Vagina (tissue), 2 donors: ENCODE measurements at places on chromosomes 5 and 9.

DNA sequence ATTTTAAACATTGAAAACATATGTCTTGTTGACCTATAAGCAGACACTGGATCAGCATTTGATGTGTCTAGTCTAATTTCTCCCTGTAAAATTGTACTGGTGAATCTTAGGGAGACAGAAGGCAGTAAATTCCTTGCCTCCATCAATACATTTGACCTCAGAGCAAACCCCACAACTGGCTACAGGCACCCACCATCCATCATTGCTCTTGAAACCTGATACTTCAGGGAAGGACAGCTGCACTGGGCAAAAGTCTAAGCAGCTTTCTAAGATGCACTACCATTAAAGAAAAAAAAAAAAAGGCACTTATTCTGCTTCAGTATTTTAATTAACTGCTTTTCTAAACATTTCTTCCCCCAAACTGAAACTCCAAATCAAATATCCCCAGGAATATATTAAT, 1051.3 kb upstream of the DMAC1 start:
- no peak for DNase-seq

DNA sequence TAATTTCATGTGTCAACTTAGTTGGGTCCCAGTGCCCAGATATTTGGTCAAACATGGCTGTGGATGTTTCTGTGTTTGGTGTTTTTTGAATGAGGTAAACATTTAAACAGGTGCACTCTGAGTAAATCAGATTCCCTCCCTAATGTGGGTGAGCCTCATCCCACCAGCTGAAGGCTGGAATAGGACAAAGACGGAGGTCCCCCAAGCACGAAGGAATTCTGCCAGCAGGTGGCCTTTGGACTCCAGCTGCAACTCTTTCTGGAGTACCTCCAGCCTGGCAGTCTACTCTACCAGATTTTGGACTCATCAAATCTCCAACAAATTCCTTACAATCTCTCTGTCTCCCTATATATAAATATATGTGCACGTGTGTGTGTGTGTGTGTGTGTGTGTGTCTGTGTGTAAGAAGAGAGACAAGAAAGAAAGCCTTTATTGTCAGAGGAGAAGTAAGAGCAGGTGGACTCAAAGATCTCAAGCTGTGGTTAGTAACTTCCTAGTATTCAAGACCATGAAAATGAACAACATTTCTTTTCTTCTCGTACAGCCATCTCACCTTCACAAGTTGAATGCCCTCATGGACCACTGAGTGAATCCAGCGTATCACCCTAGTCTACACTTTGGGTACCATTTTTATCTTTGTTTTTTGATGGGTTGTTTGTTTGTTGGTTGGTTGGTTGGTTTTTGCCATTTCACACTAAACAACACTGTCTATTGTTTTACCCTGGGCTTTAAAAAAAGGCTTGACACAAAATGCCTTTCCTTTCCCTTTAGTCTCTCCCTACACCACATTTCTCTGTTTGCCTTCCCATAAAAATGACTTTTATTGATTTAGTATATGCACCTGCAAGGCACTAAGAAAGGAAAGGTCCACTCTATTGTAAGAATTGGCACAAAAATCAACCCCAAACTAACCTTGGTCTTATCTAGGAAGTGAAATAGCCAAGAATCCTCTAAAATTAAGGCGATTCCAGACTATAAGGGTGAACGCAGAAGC, 118.7 kb downstream of the TENT4A start:
- DNase-seq: peak; percentile 6

- DNase-seq: peak; percentile 37
These were observed 165.4 kb downstream of the COL23A1 start for GRCh38 chr5:178424810-178425177.

- no peak for DNase-seq
These were observed 100.4 kb upstream of the FAM174A start for GRCh38 chr5:100434815-100435214.

DNA sequence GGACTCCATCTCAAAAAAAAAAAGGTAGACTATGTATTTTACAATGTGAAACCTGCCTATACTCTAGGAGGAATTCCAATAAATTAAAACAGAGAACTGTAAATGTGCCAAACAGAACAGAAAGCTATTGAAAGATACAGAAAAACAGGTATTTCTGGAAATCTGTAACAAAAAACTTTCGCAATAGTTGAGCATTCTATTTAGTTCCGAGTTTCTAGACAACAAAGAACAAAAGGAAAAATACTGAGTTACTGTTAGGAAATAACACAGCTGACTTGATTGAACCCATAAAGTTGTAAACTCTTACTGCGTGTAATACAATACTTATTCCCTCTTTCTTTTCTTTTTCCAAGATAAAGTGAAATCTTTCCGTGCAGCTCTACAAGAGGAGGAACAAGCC, 18.6 kb downstream of the DIMT1 start:
- no peak for DNase-seq

- no peak for DNase-seq
These were observed 6.9 kb downstream of the NEURL1B start for GRCh38 chr5:172648013-172648381.

- DNase-seq: peak; percentile 71
These were observed 12.3 kb downstream of the MED10 start for GRCh38 chr5:6365977-6366590.

- DNase-seq: no peak
These were observed at the start of gene YTHDC2 for GRCh38 chr5:113513384-113514288. TSS of gene YTHDC2 (plus strand) at chr5:113513694. CDS start at chr5:113513896, 202 bp downstream.

GRCh38 chr5:118224546-118224945, 763.8 kb downstream of the DTWD2 start:
- DNase-seq: no peak

GRCh38 chr5:136042665-136043121, 13.9 kb downstream of the TGFBI start:
- no peak for DNase-seq

DNA sequence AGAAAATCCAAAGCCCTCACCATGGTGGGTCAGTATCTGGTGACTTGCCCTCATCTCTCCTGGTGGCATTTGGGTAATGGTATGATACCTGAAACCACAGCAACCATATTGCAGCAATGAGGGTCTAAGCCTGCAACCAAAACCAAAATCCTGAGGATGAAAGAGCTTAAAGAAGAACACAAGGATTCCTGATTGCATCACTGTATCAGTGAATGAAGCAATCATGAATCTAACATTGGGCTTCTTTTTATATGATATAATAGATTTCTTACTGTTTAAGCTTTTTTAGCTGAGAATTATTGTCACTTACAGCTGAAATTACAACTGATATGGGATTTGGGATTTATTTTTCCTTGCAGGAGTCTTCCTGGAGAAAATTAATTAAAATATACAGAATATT, 269.9 kb downstream of the MEF2C start:
- no peak for DNase-seq

DNA sequence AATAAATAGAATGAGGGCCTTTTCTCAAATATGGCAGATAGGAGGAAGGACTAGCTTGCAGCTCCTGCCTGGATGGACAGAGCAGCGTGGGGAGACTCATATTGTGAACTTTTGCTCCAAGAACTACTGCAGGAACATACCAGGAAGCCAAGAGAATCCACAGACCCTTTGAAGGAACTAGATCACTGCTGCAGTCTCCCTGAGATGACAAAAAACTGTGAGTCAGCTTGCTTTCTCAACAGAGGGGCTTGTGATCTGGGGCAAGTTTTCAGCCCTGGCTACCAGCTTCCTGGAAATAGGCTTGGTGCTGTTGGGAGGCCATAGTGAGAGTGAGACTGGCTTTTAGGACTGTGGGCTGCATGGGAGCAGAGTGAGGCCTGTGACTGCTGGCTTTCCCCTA, 170.6 kb upstream of the TRIM32 start:
- DNase-seq: no peak

DNA sequence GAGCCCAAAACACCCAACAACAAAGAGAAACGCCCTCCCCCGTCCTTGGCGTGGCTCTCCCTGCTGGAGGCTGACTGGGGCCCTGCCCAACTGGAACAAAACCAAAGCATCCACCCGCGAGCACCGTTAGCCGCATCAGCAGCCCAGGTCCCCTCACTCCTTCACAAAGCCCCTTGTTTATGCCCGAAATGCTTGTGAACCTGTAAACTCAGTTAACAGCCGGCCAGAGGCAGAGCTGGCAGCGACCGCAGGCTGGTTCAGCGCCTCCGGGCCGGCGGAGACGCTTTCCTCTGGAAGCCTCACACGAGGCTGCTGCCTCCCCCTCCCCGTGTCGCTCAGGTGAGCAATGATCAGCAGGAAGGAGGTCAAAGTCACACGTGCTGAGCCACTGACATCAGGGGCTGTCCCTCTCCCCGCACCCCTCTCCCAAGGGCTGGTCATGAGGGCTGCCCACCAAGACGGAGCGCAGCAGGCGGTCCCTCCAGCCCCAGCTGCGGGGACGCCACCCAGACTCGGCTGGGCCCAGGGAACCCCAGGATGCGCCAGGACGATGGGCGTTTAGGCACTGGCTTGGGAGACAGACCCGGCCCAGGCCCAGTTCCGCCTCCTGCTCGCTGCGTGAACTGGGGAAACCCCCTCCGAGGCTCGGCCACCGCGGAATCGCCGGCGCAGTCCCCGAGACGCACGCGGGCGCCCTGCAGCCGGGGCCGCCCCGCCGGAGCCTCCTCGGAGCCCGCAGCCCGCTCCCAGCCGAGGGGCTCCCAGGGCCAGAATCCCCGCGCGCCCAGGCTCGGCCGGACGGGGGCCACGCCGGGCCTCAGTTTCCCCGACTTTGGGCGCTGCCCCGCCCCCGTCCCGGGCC, 563 bp downstream of the SNAPC4 start:
- DNase-seq: no peak

DNA sequence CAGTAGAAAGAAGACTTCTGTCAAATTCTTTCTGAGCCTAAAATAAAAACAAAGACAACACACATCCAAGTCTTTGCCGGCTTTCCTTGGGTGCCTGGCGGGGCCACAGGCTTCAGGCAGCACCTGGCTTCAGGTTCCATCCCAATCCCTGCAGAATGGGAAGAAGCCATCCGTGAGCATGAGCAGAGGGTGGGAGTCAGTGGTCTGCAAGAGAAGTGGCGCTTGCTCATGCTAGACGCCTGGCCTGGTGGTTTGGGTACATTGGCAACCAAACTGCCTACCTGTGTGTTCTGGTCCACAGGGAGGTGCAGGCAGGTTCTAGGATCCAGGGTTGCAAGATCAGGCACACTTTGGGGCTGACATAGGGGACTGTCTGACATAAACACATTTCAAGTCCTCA, 47.6 kb upstream of the RETREG1 start:
- DNase-seq: no peak

GRCh38 chr5:16457853-16458252, 7.7 kb downstream of the ZNF622 start:
- no peak for DNase-seq

DNA sequence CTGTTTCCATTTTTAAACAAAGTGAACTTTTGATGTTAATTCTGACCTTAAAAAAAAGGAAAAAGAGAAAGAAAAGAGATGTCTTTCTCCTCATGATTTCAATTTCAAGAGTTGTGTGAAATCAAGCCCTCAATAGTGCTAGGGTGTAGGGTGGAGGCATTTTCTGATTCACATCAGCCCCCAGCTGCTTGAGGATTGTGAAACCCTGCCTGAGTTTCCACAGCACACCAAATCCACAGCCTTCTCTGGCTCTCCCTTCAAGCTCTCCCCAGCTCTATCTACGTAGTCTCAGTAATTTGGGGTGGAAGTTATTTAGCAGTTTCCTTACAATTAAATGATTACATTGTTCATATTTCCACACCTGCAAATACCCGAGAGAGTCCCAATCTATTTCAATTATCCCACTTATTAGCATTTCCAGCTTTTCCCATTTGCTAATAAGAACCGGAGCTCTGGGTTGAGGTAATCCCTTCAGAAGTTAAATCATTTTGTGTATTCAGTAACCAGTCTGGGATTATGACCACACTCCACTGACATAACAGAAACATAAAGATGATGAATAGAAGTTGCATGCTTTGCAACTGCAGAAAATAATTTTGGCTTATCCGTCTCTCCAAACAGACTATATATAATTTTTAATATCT, 54.9 kb downstream of the MTX3 start:
- DNase-seq: no peak

DNA sequence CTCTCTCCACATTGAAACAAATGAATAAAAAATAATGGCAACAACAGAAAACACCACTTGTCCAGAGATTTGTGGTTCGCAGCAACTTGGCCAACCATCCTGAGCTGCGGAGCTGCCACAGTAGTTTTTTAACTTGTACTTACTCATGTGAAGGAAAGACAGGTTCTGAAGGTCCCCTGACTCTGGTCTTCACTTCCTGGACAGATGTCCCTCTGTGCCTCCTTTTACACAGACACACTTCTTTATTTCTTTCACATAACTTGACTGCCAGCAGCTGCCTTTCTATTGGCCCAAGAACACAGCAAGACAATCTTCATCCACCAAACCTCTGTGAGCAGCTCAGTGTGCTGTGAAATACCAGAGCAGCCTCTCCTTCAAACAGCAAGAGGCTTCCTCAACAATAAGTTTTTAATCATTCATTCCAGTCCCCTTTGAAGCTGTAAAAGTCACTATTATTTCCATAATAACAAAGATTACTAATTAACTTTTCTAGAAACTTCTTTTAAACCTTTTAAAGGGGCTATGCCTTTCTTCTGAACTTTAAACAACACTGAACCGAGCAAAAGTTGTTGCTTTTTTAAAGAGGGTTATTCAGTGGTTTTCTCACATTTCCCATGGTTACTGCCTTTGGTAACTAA, 198.7 kb downstream of the NR2F1-AS1 start:
- no peak for DNase-seq

- no peak for DNase-seq
These were observed 664.3 kb upstream of the EDIL3 start for GRCh38 chr5:85049020-85049419.

DNA sequence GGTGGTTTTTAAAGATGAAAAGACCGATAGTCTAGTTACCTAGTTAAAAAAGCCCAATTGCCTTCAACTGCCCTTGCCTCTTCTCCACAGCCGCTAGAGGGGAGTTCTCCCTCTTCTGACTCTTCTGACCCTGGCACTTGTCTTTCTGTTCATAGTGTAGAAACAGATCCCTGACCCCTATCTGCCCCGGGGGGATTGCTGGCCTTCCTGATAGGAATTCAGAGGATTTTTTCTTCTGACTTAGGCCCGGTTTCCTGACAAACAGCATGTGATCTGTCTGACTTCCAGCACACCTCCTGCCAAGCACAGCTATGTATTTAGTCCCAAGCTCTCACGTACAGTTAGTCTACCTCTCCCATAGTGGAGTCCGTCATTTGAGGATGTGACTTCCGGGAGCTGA, 5.0 kb upstream of the TMEM268 start:
- DNase-seq: no peak

DNA sequence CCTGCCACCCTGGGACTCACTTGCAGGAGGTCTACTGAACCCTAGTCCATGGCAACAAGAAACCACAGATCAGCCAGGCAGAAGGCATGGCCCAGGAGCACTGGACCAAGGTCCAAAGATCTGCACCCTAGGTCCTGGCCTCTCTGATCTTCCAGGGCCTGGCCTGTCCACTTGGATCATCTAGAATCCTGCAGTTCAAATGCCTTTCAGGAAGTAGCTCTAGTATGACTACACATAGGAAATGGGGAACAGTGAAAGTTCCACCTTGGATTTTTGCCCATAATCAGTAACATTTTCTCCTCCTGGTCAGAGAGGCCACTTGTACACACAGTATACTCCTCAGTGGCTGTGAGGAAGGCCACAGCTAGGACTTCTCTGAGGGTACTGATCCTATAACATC, 11.5 kb downstream of the ANXA6 start:
- DNase-seq: no peak
